ENCODE measurements at places on chromosomes 1 and 21.

- DNase-seq: no peak
Observed at GRCh38 chr1:236692128-236692527, 5.8 kb downstream of the ACTN2 start.

DNA sequence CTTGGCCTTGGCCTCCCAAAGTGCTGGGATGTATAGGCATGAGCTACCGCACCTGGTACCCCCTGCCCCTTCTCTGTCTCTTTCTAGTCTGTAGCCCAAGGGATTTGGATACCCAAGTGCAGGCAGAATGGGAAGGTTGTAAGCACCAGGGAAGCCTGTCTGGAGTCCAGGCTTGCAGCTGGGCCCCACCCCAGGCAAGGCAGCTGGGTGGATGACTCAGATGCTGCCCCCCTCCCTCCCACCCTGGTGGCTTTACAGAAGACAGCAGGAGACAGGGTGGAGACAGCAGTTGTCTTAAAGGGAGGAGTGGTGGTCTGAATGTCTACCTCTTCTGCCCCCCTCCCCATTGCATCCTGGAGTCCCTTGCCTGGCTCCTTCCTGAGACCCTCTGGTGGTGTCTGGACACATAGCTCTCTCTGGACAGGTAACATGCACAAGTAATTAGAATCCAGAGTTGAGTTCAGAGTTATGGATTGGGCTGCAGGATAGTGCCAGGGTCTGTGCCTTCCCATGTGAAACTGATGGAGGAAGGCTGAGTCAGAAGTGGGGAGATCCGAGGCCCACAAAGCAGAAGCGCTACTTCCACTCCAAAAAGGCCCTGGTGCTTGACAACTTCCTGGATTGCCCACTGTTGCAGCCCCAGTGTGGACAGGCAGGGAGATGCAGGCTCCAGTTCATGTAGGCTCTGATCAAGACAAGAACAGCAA, 5.1 kb downstream of the LMNA start:
- DNase-seq: no peak

- DNase-seq: peak; percentile 91
Observed at GRCh38 chr1:9239622-9240401, 5.2 kb downstream of the H6PD start.

GRCh38 chr1:212976586-212976985, 26.2 kb downstream of the VASH2 start:
- no peak for DNase-seq

DNA sequence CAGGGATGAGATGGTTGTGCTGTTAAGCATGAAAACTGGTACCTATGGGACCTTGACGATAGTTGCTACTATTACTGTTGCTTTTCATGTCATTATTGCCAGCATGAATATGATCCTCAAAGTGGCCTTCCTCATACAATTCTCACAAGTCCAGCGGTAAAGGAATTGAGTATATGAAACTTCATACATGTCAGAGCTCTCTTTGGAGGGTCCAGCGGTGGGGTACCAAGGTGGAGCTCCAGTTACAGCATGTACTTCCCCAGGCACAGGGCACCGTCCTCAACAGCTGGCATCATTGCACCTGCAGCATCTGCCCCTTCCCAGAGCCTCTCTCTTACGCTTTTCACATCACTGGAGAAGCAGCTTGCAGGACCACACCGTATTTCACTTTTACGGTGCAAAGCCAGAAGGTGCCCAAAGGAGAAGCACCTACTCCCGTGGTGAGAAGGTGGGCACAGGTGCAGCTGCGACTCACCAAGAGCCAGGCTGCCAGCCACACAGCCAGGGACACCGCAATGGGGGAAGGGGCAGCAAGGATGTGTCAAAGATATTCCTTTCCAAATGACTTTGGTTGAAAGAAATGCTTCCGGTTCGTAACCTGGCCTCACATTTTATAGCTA, 166.4 kb upstream of the IRF2BP2 start:
- DNase-seq: no peak

DNA sequence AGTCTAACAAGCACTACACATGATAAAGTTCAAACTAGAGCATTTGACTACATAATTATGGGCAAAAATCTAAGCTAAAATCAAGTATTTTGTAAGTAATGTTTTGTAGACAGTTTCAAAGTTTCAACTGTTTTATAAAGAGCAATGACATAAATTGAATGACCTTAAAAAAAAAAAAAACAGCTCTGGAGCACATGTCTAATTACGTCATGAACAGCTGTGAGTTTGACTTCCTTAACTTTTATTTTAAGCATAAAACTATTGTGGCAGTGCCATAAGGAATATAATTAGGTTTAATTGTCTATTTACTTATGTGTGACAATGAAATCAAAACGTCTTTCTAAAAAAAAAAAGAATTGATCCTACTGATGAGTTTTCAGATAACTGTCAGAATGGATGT, 272.5 kb upstream of the LRRC7 start:
- no peak for DNase-seq

DNA sequence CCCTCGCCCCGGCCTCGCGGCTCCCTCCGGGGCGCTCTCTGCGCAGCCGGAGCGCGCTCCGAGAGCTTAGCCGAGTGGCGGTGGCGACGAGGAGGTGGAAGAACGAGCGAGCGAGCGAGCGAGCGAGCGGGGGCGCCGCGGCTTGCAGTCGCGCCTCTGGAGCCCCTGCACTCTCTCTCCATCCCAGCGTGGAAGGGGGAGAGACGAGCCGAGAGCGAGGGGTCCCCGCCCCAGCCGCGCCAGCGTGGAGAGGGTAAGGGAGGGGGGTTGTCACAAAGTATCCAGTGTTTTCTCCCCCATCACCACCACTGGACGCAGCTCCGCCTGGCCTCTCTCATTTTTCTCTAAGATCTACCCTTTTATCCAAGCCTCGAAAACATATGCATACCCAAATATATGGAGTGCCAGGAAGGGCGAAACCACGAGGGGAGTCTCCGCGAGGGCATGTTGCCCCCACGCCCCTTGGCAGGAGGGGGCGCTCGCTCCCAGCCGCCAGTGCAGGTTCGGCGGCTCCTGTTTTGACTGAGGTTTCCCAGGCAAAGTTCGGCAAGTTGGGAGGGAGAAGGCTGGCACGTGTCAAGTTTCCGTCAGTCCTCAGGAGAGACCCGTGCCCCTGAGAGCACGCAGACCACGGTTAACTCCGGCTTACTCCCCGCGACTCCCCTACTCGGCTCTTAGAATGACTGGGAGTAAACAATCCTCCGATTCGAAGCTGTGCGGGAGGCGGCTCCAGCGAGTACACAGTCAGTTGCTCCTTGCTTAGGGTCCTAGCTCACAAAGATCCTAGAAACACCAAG, 569 bp upstream of the DAB1 start:
- peak; percentile 43 for DNase-seq

- DNase-seq: no peak
Observed at GRCh38 chr1:220628431-220628830, 61.7 kb upstream of the C1orf115 start.

- no peak for DNase-seq
Observed at GRCh38 chr1:17192394-17193221, 12.3 kb upstream of the PADI1 start.

DNA sequence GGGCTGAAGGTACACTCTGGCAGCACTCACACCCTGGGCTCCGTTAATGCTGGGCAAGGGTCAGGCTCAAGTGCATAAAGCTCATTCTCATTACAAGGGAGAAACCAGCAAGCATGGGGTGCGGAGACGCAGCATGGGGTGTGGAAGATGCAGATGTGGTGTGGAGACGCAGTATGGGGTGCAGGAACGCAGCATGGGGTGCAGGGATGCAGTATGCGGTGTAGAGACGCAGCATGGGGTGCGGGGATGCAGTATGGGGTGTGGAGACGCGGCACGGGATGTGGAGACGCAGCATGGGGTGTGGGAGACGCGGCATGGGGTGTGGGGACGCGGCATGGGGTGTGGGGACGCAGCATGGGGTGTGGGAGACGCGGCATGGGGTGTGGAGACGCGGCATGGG, 390.7 kb downstream of the NPHP4 start:
- DNase-seq: no peak

- no peak for DNase-seq
Observed at GRCh38 chr1:29956349-29957030, 720.2 kb downstream of the PTPRU start.

GRCh38 chr1:23129846-23130245, 38.8 kb downstream of the LUZP1 start:
- DNase-seq: no peak

DNA sequence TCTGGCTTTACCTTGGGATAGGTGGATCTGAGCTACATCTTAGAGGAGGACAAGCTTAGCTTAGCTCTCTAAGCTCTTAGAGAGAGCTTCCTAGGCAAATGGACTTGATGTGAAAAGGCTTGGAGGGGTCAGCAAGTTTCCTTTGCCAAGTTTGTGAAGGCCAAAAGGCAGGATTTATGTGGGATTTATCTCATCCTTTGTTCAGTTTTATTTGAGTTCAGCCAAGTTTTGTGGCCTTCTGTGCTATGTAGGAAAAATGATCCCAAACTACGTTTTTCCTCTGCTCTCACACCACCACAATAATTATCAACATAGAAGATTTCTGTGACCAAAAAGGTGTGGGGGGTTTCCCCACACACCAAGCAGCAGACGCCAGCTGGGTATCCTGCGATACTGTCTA, 26.0 kb upstream of the RNF11 start:
- DNase-seq: no peak

DNA sequence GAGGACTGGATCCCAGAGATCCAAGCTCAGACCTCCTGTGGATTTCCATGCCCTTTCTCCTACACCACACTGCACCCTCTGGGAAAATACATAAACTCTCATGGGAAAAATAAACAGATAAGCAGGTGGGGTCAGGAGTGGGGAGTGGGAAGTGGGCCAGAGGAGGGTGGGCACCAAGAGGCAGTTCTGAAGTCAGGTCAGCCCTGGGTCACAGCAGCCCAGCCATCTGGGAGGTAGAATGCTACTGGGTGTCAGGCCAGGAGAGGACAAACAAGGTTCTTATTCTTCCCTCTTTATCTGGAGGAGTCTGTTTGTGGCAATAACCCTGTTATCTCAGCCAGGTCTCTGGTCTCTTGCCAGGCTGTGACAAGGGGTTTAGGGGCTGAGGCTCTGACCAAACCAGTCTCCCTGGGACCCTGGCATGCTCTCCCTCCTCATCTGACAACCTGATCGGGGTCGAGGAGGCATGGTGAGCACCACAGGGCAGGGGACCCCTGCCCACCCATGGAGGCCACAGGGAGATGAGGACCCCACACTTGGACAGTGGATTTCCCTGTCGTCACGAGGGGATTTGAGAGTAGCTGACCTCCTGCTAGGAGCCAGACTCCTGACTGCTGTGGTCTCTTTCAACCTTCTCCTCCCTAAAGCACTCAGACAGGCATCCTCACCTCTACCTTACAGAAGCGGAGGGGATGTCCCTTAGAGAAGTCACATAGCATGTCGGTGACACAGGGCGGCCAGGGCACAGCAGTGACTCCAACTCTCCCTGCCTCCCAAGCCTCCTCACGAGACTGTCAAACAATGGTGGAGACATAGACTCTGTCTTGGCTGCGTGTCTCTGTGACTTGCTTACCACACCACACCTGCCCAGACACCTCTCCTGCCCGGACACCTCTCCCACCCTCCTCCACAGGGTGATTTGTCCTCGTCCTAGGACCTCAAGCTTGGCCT, 51.3 kb upstream of the IFFO2 start:
- DNase-seq: no peak

- no peak for DNase-seq
Observed at GRCh38 chr1:19892628-19893168, 10.5 kb downstream of the OTUD3 start.
